AG10803 (cell line): ENCODE measurements at places on chromosomes 12 and 14.

DNA sequence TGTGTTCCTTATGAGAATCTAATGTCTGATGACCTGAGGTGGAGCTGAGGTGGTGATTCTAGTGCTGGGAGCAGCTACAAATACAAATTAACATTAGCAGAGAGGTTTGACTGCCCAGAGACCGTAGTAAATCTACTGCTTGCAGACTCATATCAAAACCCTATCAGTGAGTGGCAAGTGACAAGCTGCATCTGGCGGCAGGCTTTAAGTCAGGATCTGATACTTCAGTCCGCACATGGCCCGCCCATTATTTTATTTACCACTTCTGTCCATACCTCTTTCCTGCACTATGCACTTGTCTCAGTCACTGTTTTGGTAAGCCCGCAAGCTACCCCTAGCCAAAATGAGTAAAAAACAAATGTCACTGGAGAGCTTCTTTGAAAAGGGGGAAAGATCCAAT lies 11.4 kb downstream of the CEP128 start:
- DNase-seq, result no peak

DNA sequence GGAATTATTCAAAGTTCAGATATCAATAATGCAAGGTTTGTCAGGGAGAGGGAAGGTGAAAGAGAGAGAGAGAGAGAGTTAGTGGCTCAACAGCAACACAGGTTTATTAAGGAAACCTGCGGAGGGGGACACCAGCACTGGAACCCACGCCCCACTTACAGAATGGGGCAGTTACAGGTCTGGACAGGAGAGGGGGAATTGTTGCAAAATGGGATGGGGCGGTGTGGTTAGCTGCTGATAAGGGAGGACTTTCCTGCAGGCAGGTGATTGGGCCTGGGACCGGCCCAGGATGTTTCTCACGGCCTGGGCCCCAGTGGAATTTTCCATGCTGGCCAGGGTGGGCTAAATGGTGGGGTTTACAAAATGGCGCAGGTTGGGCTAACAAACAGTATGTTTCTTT lies 278.2 kb upstream of the SLC16A7 start:
- no peak for DNase-seq

DNA sequence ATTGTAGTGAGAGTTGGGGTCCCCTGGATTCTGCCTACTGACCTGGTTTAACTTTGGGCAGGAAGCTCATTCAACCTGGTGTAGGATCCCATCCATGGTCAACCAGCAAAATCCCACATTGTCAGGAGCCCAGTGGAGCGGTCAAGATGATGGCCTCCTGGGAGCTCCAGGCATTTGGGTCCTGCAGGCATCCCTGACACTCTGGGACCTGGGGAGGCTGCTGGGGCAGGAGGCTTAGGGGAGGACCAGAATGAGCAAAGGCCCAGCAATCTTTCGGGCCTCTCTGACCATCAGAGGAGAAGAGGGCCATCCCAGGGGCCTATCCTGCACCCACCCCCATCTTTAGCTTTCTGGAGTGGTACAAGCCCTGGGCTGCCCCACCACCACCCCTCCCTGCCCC lies 104.0 kb downstream of the PRMT8 start:
- DNase-seq, result no peak

DNA sequence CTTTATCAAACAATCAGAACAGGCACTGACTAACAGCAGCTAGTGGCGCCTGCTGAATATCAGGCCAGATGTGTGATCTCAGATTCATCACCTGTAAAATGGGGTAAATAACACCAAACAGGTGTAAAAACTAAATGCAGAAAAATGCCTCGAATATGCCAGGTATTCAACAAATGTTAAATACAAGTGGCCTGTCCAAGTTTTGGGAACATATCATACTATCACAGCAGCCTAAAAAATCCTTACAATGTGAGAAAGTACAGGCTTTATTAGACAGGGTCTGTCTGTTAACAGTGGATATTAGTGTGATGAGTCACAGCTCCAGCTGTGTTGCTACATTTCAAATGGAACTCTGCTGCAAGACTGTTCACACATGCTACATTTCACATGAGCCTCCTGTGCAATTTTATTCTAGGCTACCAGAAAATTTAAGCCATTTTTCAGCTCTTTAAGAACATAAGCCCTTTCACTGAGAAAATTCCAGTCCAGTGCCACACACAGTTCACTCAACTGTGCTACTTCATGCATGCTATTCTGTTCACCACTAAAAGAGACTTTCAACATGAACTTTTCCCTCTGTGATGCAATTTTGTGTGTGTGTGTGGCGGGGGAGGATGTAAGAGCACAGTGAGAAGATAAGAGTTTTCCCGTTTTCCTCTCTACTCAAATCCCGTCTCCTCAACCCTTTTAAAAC lies 56.7 kb downstream of the MSRB3 start:
- peak; percentile 92 for DNase-seq

GRCh38 chr14:91509878-91510170 lies 286 bp downstream of the PPP4R3A start:
- DNase-seq, result no peak

DNA sequence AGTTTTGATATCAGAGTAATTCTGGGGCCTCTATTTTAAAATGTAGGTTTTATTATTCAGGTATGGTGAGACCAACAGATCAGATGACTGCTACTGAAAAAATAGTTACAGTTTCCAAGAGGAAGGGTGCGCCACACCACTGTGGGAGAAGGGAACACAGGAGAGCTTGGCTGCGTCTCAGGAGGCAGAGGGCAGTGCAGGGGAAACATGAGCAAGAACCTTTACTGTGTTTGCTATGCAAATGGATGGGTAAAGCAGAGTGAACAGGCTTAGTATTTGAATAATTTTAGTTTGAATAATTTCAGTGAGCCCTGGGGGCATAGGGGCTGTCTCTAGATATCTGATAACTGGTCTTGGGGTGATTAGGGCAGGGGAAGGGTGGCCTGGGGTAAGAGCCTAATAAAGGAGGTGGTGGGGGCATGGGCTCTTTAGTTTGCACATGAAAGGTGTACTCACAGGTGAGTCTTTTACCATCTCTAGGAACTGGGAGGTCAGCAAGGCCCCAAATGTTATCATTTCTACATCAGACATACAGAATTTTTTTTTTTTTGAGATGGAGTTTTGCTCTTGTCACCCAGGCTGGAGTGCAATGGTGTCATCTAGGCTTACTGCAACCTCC lies 196.8 kb upstream of the NEDD1 start:
- DNase-seq, result no peak

DNA sequence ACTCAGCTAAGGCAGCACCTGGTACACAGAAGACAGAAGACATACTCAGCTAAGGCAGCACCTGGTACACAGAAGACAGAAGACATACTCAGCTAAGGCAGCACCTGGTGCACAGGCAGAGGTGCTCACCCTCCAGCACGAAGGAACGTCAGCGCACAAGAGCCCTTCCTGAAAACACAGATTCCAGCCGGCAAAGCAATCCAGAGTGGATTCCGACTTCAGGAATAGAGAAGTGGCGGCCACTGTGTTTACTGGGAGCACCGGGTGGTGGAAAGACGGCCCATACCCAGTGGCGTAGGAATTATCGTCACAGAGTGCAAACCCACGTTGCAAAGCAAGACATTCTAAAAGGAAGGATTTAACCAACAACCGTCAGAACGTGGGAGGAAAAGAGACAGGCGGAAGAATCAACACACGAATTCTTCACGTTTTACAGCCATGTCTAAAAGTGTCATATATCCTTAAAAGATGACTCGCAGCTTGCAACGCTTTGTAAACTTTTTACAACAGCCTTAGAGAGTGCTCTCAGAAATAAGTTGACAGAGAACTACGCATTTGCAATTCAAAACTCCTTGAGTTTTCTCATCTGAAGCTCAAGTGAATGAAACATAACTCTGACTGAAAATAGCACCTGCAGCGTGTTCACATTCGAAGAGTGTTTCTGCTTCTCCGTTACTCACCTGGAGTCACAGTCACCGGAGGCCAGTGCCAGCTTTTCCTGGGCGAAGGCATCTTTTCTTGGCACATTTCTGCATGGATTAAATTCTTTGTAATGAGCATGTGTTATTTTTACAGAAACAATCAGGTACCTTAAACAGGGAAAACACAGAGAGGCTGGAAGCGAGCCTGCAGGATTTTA lies 55.8 kb upstream of the GALNT9 start:
- DNase-seq, result no peak

- no peak for DNase-seq
These were observed 15.4 kb upstream of the OAS1 start for GRCh38 chr12:112891093-112892024.

GRCh38 chr14:84857571-84857970 lies 672.4 kb upstream of the FLRT2 start:
- no peak for DNase-seq

GRCh38 chr12:95322326-95322725 lies 104.7 kb downstream of the VEZT start:
- DNase-seq, result peak; percentile 54

DNA sequence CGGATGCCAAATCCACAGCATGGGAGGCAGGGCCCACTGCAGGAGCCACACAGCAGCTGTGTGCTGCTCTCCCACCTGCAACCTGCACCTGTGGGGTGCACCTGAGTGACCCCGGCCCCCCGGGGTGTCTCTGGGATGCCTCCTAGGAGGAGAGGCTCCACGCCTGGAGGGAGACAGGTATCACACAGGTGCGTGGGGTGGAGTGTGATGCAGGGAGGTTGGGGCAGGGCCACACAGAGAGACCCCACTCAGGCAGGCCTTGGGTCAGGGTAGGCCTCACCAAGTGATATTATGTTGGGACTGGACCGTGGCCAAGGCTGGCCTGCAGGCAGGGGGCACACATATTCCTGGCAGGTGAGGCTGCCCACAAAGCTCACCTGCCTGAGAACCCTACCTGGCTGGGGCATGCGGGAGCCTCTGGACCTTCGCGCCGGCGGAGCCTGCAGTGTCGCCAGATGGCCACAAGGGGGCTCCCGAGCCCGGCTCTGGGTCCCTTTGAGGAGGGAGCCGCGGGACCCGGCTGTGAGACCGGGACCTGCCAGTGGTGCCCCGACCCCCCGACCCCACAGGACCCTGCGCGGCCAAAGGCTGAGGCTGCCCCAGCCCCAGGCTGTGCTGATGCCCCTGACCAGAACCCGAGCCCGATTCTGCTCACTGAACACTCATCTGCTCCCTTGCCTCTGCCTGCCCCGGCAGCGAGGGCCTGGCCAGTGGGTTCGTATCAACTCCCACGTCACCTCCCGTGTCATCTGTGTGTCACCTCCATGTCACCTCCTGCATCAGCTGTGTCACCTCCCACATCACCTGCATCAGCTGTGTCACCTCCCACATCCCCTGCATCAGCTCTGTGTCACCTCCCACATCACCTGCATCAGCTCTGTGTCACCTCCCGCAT lies 11.4 kb downstream of the TMEM121 start:
- DNase-seq, result no peak

DNA sequence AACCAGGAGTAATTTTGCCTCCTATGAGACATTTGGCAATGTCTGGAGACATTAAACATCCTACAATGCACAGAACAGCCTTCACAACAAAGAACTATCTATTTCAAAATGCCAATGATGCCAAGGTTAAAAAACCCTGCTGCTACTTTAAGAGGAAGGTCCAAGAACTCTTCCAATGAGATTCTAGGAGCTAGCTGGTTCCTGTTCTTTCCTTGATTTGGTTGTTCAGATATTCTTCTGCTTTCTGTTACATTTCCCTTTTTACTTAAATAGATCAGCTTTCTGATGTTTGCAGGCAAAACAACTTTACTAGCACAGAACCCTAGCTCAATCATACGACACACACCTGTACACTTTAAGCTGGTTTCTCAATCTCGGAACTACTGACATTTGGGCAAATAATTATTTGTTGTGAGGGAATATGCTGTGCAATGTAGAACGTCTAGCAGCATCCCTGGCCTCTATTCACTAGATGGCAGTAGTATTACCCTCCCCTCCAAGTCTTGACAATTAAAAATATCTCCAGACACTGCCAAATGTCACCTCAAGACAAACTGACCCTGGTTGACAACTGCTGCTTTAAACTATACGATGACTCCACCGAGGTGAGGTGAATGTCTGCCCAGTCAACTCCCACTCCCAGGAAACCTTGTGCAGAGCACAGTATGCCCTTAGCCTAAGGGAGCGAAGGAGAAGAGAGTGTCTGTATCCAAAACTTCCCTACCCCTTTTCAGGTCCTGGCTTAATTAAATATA lies 4.4 kb downstream of the BLTP3B start:
- DNase-seq, result peak; percentile 18

DNA sequence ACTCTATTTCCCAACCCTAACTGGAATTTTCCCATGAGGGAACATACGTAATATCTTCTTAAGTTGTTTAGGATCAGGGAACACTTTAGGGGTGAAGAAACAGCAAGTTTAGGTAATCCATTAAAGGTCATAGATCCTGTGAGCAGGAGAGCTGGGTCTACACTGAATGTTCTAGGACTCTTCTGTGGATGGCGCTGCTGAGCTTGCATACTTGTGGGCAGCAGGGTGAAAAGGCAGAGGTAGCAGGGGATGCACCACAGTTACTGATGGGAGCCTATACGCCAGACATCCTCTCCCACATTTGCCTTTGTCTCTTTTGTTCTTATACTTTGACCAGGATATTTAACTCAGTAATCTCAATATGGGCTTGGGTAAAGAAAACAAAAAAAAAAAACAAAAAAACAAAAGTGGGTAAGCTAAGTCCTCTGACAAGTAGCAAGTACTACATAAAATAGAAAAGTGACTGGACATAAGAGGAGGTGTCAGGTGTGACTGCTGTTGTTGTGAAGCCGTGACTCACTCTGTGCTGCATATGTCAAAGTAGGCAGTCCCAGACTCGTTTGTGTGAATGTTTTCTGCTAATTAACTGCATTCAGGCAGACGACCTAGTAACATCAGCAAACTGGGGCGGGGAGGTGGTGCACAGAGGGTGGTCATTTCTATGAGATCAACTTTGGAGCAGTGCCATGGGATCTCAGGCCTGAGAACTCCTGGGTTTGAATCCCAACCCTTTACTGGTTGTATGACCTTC lies 31.6 kb downstream of the NEUROD4 start:
- DNase-seq, result no peak

GRCh38 chr12:508795-509194 lies 49.1 kb downstream of the B4GALNT3 start:
- DNase-seq, result no peak

- peak; percentile 70 for DNase-seq
These were observed 309.9 kb downstream of the VRK1 start for GRCh38 chr14:97107080-97107479.

- DNase-seq, result no peak
These were observed 965.1 kb downstream of the DIO2 start for GRCh38 chr14:79246173-79246572.

DNA sequence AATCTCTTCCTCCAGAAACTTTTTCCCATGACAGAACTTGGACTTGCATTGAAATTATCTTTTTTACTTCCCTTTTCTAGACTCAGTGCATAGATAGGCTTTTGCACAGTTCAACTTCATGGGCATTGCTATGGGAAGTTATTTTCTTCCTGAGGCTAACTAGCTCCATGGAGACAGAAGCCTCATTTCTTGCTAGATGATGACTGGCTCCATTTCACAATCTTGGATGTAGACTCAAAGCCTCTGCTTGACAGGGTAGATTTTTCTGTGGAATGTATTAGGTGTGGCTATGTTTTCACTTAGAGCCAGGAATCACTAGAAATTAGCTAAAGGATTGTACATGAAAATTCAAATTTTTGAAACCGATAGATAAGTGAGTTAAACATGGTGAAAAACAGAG lies 884.1 kb upstream of the MGAT4C start:
- peak; percentile 62 for DNase-seq

GRCh38 chr12:110533607-110534006 lies 31.5 kb downstream of the RAD9B start:
- DNase-seq, result no peak

GRCh38 chr12:51360315-51360714 lies 13.8 kb upstream of the CELA1 start:
- DNase-seq, result no peak
